Stimulated activated CD4-positive, alpha-beta T cell treated with anti-CD3 and anti-CD28 coated beads, Interleukin-2, amount 100 ng/mL, for 4 hours (primary cell): ENCODE measurements at places on chromosomes 2 and 18.

GRCh38 chr2:25418944-25419677 is 77.4 kb upstream of the DNMT3A start:
- no peak for DNase-seq

- peak; percentile 59 for DNase-seq
These were observed 321.4 kb downstream of the TGIF1 start for GRCh38 chr18:3771121-3771971.

- DNase-seq, result no peak
These were observed 750.8 kb upstream of the ACVR2A start for GRCh38 chr2:147094077-147094476.

DNA sequence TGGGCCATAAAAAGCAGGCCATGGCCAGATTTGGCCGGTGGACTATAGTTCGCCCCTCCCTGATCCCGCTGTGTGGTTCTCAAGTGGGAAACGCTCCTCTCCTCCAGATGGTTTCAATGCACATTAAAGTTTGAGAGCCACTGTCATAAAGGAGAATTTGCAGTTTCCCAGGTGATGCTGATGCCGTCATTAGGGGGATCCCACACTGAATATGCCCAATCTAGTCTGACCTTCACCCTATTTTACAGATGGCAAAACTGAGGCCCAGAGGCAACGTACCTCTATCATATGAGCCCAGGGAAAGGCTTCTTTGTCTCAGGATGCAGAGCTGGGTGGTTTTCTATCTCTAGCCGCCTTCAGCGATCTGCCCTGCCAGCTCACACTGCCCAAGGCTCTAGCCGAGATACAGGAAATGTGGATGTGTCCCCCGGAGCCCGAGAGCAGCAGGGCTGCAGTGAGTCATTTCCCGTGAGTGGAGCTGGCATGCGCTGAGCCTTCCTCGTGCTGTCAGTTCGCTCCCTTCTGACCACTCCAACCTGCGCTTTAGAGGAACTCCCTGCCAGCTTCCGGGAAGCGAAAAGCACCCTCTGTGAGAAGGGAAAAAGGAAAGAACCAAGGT is 116.2 kb downstream of the SMAD7 start:
- peak; percentile 75 for DNase-seq

DNA sequence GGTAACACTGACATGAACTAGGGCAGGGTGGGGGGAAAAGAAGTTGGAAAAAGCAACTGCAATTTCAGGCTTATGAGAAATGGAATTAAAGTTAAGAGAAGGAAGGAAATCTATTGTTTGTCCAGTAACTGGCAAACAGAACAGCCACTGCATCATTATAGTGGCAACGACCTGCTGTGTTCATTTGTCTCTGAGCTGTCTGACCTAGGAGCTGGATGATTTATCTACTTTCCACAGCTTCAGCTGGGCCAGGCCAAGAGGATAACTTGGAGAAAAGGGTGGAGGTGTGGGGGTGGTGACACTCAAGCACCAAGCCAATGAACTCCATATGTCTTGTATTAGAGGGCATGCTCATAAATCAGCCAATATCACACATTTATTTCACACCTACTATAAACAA is 291.5 kb upstream of the KLHL29 start:
- DNase-seq, result no peak

- DNase-seq, result peak; percentile 56
These were observed 5.8 kb upstream of the MRPL33 start for GRCh38 chr2:27765621-27766286.

GRCh38 chr2:25672494-25673299 is 680 bp downstream of the DTNB start:
- peak; percentile 61 for DNase-seq

DNA sequence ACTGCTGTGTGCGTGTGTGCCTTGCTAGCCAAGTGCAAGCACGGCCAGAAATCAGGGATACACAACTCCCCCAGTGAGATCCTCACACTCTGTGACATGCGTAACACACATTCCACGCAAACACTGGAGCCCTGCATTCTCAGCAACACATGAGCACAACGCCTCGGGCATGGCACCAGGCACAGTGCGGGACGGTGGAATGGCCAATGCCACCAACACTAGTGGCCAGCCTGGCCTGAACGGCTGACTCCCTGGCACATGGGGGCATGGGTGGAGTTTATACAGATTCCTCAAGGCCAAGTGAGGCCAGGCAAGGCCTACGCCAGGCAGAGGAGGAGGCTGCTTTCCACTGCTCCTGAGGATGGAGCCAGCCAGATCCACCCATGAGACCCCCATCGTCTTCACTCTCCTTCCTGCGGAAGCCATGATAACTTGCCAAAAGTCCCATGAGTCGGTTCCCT is 56.2 kb downstream of the ANKMY1 start:
- no peak for DNase-seq

GRCh38 chr2:189880832-189881492 is 96.7 kb downstream of the PMS1 start:
- DNase-seq, result no peak

- DNase-seq, result no peak
These were observed 38.0 kb upstream of the DARS1 start for GRCh38 chr2:136023416-136023815.

GRCh38 chr2:130790804-130791616 is 35.7 kb downstream of the AMER3 start:
- no peak for DNase-seq

- DNase-seq, result no peak
These were observed 239.9 kb downstream of the PAX3 start for GRCh38 chr2:222058819-222059445.

GRCh38 chr2:112032689-112033465 is 22.2 kb upstream of the TMEM87B start:
- DNase-seq, result no peak

DNA sequence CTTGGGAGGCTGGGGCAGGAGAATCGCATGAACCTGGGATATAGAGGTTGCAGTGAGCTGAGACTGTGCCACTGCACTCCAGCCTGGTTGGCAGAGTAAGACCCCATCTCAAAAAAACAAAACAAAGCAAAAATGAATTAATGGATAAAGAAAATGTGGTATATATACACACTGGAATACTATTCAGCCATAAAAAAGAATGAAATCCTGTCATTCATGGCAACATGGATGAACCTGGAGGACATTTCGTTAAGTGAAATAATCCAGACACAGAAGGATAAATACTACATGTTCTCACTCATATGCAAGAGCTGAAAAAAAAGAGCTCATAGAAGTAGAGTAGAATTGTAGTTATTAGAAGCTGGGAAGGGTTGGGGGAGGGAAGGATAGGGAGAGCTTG is 80.8 kb downstream of the RAB31 start:
- DNase-seq, result no peak

GRCh38 chr2:223101340-223102039 is 49.5 kb downstream of the KCNE4 start:
- DNase-seq, result no peak

DNA sequence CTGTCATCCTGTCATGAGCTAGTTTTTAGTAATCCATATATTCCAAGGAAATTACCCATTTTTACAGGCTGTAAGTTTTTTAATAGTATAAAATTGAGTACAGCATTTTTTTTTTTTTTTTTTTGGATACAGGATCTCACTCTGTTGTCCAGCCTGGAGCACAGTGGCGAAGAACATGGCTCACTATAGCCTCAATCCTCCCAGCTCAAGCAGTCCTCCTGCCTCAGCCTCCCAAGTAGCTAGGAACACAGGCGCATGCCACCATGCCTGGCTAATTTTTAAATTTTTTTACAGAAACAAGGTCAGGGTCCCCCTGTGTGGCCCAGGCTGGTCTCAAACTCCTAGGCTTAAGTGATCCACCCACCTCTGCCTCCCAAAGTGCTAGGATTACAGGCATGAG is 56.5 kb downstream of the ANKRD12 start:
- no peak for DNase-seq

DNA sequence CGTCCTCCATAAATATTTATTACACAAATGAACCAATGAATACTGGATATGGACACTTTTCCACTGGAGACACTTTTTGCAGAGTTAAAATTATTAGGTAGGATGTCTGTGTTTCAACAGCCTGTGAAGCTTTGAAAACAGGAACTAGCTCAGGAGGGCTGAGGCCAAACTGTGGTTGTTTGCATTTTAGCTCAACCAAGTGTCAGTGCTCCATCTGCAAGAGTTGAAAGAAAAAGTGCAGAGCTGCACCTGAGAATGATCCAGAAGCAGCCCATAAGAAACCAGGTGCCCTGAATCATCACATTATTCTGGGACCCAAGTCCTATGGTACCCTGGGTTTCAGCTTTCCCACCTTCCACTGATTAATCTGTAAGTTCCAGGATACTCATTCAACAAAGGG is 180.4 kb downstream of the TRIB2 start:
- no peak for DNase-seq

DNA sequence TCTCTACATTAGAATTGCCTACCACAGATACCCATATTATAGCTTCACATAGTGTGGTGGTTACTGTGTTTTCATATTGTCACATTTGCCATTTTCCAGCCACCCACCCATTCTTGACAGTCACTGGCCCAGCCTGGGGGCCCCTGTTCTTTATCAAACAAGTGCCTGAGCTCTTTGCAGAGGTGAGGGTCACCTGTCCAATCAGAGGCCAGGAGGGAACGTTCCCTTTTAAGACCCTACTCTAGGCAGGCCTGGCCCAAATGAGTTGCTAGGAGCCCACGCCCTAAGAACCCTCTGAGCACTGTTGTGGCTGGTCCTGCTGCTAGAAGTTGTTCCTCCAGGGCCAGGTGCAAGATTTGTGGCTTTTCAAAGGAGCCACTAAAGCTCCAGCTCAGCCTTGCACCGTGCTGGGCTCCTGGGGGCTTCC is 5.2 kb downstream of the IL37 start:
- DNase-seq, result no peak

- no peak for DNase-seq
These were observed 1385.4 kb upstream of the PIK3C3 start for GRCh38 chr18:40569605-40570004.

GRCh38 chr2:96264656-96265348 is 995 bp downstream of the TMEM127 start:
- DNase-seq, result no peak

DNA sequence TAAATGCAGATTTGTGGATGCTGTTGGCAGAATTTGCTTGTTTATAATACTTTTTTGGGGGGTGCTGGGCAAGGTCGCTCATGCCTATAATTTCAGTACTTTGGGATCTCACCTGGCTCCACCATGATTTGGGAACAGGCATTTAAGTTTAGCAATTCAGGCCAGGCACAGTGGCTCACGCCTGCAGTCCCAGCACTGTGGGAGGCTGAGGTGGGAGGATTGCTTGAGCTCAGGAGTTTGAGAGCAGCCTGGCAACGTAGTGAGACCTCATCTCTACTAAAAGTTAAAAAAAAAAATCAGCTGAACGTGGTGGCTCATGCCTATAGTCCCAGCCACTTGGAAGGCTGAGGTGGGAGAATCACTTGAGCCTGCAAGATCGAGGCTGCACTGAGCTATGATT is 20.7 kb downstream of the TANC1 start:
- DNase-seq, result no peak

DNA sequence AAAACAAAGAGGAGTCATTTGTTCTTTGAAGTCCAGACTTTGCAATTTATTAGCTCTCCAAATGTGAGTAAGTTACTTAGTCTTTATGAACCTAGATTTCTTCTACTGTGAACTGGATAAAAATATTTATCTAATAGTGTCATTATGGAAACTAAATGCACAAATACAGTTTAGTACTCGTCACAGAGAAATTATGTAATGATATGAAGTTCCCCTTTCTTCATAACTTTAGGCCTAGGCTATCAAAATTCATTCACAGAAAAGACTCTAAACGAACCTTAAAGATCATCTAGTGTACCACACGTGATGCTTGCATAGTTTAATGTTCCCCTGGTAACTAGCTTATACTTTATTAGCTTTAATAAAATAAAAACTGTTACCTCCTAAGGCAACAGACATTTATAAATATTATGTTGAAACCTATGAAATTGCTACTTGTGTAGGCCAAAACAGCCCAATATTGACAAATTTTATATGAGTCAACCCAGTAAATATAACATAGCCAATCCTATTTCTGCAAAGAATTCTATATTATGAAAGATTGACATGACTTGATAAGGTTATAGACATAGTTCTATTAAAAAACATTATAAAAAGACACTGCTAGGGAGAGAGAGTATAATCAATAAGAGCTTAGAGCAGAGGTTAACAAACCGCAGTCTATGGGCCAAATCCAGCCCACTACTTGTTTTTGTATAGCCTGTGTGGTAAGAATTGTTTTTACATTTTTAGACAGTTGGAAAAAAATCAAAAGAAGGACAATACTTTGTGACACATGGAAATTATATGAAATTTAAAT is 44.9 kb upstream of the ITPRID2 start:
- no peak for DNase-seq

DNA sequence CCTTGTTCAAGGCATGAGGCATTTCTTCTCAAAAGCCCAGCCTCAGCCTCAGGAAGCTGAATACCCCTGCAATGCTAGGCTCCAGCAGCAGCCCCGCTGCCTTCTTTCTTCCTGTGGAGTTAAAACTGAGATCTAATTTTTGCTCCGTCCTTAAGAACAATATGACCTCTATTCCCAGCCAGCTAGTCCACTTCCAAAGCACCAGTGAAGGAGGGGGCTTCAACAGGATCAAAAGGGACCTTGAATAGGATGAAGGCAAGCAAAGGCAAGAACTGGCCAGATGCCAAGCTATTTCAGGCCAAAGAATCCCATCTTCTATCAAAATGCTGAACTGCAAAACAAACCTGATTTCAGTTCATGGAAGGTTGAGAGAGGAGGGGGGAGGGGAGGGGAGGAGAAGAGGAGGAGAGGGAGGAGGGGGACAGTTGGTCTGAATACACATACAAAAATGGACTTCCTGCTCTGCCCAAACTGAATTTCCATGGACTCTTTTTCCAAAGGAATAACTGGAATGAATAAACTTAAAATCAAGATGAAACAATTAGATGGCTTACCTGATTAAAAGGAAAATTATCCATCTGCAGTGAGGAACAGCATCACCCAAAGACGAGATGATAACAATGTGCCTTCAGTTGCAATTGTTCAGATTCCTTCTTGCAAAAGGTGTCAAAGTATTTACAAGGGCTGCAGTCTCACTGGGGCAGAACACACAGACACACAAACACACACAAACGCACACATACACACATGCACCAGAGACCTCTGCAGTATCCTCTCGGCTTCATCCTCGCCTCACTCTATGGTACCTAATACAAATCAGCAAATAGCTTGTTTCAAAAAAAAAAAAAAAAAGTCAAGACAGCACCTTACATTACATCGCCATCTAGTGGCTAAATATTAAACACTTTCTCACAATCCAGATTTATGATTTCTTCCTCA is at the start of gene SCN1A:
TSS of gene SCN1A (minus strand) at position 804 of the 939 bp plus-strand sequence. CDS start 54,399 bp downstream, outside the sequence.
- no peak for DNase-seq

- DNase-seq, result no peak
These were observed 152.5 kb upstream of the APCDD1 start for GRCh38 chr18:10301831-10302483.

GRCh38 chr2:3465844-3466481 is 53.4 kb downstream of the ADI1 start:
- DNase-seq, result no peak
